ENCODE measurements at places on chromosomes 6 and 20.
A peak's percentile ranks its signal among the peaks of the same experiment; 100 is the strongest.

DNA sequence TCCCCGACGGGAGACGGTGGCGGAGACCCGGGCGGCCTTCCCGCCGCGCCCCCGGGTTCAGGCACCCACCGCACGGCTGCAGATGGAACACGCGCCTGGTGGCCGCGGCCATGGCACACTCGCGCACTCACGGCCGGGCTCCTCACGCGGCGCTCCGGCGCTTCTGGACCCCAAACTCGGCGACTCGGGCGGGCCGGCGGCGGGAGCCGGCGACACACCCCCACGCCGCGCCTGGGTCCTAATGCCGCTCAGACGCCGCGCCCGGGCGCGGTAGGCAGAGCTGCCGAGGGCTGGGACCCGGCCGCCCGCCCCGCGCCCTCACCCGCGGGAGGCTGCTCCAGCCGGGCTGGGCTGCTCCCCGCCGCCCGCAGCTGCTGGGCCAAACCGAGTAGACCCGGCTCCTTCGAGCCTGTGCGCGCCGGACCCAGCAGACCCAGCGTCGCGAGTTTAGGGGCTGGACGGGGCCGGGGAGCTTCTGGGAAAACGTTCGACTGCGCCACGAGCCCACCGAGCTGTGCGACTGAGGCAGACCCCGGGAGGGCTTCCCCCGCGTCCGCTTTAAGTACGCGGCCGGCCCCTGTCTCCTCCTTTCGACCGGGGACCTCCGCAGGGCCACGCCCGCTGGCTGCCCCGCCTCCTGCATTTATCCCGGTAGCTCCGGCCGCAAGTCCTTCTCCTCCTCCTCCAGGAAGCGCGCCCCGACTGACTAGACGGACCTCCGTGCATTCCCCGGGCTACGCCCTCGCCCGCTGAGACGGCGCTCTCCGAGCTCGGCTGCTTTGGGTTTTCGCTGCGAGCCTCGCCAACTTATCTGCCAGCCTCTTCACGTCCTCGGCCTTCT, at the start of gene SLC4A11:
Gene SLC4A11 (minus strand): TSS at position 165 of the 841 bp plus-strand sequence. CDS start 53 bp downstream, at position 112.
- peak; percentile 77 for DNase-seq

GRCh38 chr6:132153221-132153898, 202.2 kb upstream of the CCN2 start:
- no peak for DNase-seq

DNA sequence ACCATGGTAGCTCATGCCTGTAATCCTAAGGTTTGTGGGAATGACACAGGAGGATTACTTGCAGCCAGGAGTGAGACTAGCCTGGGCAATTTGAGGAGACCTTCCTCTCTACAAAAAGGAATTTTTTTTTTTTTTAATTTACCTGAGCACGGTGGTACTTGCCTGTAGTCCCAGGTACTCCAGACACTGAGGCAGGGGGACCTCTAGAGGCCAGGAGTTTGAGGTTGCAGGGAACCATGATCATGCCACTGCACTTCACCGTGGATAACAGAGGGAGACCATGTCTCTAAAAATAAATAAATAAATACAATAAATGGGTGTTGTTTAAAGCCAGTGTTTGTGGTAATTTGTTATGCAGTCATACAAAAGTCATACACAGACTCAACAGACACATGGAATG, 2.4 kb upstream of the HLA-F start:
- no peak for DNase-seq

- no peak for DNase-seq
Measured at GRCh38 chr6:157766901-157767774, 55.9 kb upstream of the SNX9 start.

DNA sequence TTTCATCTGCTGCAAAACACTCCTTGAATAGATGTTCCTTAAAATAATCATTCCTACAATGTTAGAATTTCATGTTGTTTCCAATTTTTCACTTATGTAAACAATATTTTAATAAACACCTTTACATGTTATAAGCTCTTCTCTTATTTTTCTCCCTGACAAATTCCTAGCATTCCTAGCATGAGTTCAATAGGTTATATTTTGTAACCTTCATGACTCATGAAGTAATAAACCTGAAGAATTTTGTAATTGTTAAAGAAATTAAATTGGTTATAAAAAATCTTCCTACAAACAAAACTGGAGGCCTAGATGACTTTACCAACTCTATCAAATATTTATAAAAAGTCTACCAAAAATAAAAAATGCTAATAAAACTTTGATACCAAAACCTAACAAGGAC, 66.3 kb downstream of the NT5E start:
- DNase-seq, result no peak

GRCh38 chr6:14791526-14791925, 454.3 kb upstream of the JARID2 start:
- DNase-seq, result no peak

All from SHP77 (cell line).